ENCODE measurements at places on chromosomes 3 and 15. TPM values are rescaled to one million over a fixed set of nuclear protein-coding genes. Genes with fewer than 3 reads are reported as not detected.
A peak's percentile ranks its signal among the peaks of the same experiment; 100 is the strongest.

RLBP1 gene
- not detected for total RNA-seq

EFHB gene
- total RNA-seq: not detected

PLA2G4D gene
- 0.17 TPM for total RNA-seq

NDUFB4 gene
- total RNA-seq: 239 TPM

RFC4 gene
- 73.0 TPM for total RNA-seq

ALDH1A3 gene
- 5,398 TPM for total RNA-seq

LYZL4 gene
- total RNA-seq: not detected

CPNE9 gene
- total RNA-seq: 0.07 TPM

ACTC1 gene
- not detected for total RNA-seq

ZNF660 gene
- not detected for total RNA-seq

TMCO5A gene
- total RNA-seq: not detected

DNA sequence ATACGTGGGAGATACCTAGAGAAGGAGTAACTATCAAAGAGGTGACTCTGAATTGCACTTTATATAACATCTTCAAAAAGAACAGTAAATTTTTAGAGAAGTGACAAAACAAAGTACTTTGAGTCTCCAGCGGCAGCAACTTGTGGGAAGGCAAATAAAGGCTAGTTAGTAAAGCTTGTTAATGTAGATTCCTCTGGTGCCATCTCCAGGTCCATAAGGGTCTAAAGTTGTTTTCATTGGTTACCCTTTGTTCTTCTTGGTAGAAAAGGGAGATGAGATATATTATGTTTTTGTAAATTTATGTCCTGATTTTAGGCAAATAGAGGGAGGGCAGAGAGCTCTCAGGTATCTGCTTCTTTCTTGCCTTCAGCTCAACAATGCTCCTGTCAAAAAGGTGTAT is 161.6 kb downstream of the MYRIP start:
- no peak overlapping the region for H3K27ac ChIP-seq
- no peaks in the 10 kb centered on the region for H3K4me1 ChIP-seq
- DNase-seq: no peak
- H3K4me3 ChIP-seq: no peak overlapping the region

DNA sequence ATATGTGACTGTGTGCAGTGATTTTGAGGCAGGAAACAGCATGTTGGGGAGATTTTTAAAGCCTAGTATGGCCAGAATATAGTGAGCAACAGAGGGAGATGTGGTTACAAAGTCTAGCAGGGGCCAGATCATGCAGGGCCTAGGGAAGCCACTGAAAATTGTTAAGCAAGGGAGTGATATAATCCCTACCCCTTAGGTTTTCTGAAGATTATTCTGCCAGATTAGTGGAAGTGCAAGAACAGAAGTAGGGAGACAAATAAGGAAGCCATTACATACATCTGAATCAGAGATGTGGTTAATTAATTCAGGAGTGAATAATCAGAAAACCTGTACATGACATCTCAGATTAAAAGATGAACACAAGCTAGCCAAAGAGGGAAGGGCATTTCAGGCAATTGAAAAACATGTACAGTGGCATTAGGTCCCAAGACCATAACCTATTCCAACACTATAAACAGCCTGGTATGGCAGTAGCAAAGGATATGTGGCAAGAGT is 54.8 kb downstream of the MSL2 start:
- no peaks in the 10 kb centered on the region for H3K27me3 ChIP-seq
- no peak overlapping the region for H3K4me3 ChIP-seq
- DNase-seq: no peak
- 0 out of 2 replicates have a peak overlapping the region, but pooled peaks have one; percentile 57 for H3K27ac ChIP-seq
- H3K36me3 ChIP-seq: 0 out of 2 replicates have a peak, but pooled peaks cover 3% of the 10 kb centered on the region

- H3K27me3 ChIP-seq: peaks cover 75% of the 10 kb centered on the region
- no peaks in the 10 kb centered on the region for H3K4me1 ChIP-seq
- no peak overlapping the region for H3K4me3 ChIP-seq
- DNase-seq: no peak
Measured at GRCh38 chr15:60635507-60636352, 156.8 kb upstream of the ICE2 start.

DNA sequence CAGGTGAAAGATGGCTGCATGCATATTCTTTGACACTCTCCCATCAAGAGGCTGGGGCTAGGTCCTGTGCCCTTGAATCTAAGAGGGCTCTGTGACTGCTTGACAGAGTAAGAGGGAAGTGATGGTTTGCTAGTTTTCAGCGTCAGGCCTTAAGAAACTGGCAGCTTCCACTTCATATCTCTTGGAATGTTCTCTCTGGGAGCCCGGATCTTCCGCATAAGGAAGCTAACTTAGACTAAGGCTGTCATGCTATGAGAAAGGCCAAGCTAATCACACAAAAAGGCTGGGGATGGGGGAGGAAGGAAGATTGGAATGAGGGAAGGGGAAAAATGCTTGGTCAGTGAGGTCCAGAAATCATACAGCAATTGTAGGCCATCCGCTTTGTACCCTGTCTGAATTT is 50.0 kb downstream of the MB21D2 start:
- H3K4me3 ChIP-seq: no peak overlapping the region
- no peaks in the 10 kb centered on the region for H3K27me3 ChIP-seq
- no peak overlapping the region for H3K27ac ChIP-seq
- H3K4me1 ChIP-seq: peaks cover 12% of the 10 kb centered on the region

- H3K4me1 ChIP-seq: peaks cover 9% of the 10 kb centered on the region
- peak overlapping the region; percentile 31 for H3K4me3 ChIP-seq
- peak; percentile 62 for DNase-seq
- no peaks in the 10 kb centered on the region for H3K36me3 ChIP-seq
- no peaks in the 10 kb centered on the region for H3K27me3 ChIP-seq
- peak overlapping the region; percentile 49 for H3K27ac ChIP-seq
Measured at GRCh38 chr3:144590854-144591253, 619.2 kb downstream of the DIPK2A start.

GRCh38 chr15:38005953-38006808 is 71.7 kb downstream of the TMCO5A start:
- no peaks in the 10 kb centered on the region for H3K36me3 ChIP-seq
- H3K27me3 ChIP-seq: no peaks in the 10 kb centered on the region
- H3K4me1 ChIP-seq: 0 out of 2 replicates have a peak, but pooled peaks cover 4% of the 10 kb centered on the region
- no peak overlapping the region for H3K4me3 ChIP-seq
- no peak overlapping the region for H3K27ac ChIP-seq

GRCh38 chr3:46713898-46714552 is 3.6 kb downstream of the PRSS50 start:
- H3K27ac ChIP-seq: no peak overlapping the region
- no peak overlapping the region for H3K4me3 ChIP-seq
- no peaks in the 10 kb centered on the region for H3K36me3 ChIP-seq
- no peak for DNase-seq
- no peaks in the 10 kb centered on the region for H3K4me1 ChIP-seq
- H3K27me3 ChIP-seq: no peaks in the 10 kb centered on the region

- H3K36me3 ChIP-seq: no peaks in the 10 kb centered on the region
- no peak for DNase-seq
- H3K4me3 ChIP-seq: no peak overlapping the region
- H3K4me1 ChIP-seq: no peaks in the 10 kb centered on the region
Measured at GRCh38 chr3:72065236-72065635, 280.3 kb upstream of the PROK2 start.

DNA sequence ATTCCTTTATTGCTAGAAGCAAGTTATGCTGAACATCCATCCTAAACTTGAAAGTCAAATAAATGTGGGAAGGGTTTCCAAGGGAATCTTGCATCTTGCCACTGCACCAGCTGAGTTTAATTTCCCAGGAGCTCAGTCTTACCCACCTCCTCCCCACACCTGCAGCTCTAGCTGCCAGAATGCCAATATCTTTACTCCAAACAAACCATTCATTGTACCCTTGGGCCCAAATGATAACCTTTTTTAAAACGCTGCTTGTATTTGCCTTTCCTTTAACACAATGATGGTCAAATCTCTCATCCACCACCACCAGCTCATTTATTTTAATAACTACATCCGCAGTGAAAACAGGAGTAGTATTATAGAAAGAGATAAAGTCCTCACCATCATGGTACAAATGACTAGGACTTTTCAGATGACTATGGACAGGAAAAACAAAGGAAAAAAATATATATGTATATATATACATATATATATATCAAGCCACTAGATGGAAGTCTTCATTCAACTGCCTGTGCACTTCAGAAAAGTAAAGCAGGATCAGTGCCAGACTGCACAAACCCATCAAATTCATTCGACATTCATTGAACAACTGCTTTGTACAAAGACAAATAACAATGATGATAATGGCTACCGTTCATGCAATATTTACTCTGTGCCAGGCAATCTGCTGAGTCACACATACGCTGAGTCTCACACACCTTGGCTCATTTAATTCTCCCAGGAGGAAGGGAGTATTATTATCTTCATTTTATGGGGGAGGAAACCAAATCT is 44.0 kb downstream of the BFSP2 start:
- peaks cover 15% of the 10 kb centered on the region for H3K4me1 ChIP-seq
- H3K4me3 ChIP-seq: no peak overlapping the region
- DNase-seq: peak; percentile 91
- peak overlapping the region; percentile 66 for H3K27ac ChIP-seq
- no peaks in the 10 kb centered on the region for H3K27me3 ChIP-seq
- H3K36me3 ChIP-seq: no peaks in the 10 kb centered on the region

GRCh38 chr3:108301695-108302404 is 5.5 kb downstream of the HHLA2 start:
- peak; percentile 51 for DNase-seq
- H3K4me1 ChIP-seq: peaks cover 32% of the 10 kb centered on the region
- no peaks in the 10 kb centered on the region for H3K27me3 ChIP-seq

- no peaks in the 10 kb centered on the region for H3K4me1 ChIP-seq
- no peaks in the 10 kb centered on the region for H3K36me3 ChIP-seq
- no peak overlapping the region for H3K27ac ChIP-seq
- no peak for DNase-seq
- H3K27me3 ChIP-seq: no peaks in the 10 kb centered on the region
Measured at GRCh38 chr3:52841211-52841980, 6.6 kb upstream of the MUSTN1 start.

DNA sequence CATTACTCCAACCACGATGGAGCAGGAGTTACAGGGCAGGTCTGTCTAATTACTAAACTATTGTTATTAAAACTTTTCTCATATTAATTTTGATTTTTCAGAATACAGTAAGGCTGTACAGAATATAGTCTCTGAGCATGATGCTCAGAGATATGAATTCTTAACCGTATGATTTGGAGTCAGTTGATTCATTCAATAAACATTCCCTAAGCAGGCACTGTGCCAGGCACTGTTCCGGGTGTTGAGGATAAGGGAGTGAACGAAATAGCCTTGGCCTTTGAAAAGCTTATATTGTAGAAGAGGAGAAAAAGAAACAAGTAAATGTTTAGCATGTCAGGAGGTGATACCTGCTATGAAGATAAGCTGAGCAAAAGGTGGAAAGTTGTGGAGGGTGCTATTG is 187.3 kb downstream of the KCNAB1 start:
- H3K36me3 ChIP-seq: no peaks in the 10 kb centered on the region
- no peak overlapping the region for H3K4me3 ChIP-seq
- no peak overlapping the region for H3K27ac ChIP-seq
- DNase-seq: peak; percentile 93
- no peaks in the 10 kb centered on the region for H3K27me3 ChIP-seq
- peaks cover 22% of the 10 kb centered on the region for H3K4me1 ChIP-seq

DNA sequence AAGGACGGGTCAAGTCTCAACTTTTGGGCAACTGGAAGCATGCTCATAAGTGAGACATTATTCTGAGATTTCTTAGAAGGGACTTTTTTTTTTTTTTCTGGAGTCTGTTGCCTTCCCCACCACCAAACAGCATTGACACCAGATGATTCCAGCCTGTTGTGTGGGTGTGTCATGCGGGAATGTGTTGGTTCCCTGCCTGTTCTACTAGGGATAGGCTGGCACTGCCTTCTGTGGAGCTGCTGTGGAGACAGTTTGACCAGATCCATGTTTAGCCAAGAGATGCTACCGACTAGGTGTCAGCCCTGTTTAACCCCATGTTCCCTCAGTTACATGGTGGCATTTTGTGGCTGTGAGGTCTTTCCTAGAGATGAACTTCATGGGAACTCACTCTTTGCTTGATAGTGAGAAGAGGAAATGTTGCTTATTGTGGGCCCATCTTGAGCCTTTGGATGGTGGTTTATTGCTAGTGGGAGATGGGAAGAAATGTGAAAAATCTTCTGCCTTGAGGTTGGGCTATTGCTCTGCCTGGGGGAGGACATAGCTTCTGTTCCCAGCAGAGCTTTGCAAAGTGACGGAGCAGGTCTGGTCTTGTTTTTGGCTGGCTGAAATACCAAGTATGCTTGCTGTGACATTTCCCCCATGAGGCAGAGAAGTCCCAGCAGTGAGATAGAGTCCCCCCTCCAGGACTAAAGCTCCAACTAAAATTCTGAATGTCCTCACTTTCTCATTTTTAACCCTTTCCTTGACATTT is 31.3 kb downstream of the TRAK1 start:
- peaks cover 1% of the 10 kb centered on the region for H3K36me3 ChIP-seq
- H3K4me1 ChIP-seq: peaks cover 31% of the 10 kb centered on the region

GRCh38 chr3:140284372-140284771 is 349.4 kb downstream of the CLSTN2 start:
- H3K36me3 ChIP-seq: no peaks in the 10 kb centered on the region
- H3K27me3 ChIP-seq: no peaks in the 10 kb centered on the region
- DNase-seq: no peak
- no peaks in the 10 kb centered on the region for H3K4me1 ChIP-seq
- H3K4me3 ChIP-seq: no peak overlapping the region

GRCh38 chr3:110307065-110307809 is 764.4 kb upstream of the NECTIN3 start:
- no peaks in the 10 kb centered on the region for H3K4me1 ChIP-seq
- no peak overlapping the region for H3K4me3 ChIP-seq
- no peak overlapping the region for H3K27ac ChIP-seq
- H3K36me3 ChIP-seq: no peaks in the 10 kb centered on the region
- DNase-seq: no peak
- no peaks in the 10 kb centered on the region for H3K27me3 ChIP-seq

- DNase-seq: no peak
- no peaks in the 10 kb centered on the region for H3K4me1 ChIP-seq
Measured at GRCh38 chr15:49556437-49556836, 64.2 kb downstream of the FAM227B start.

DNA sequence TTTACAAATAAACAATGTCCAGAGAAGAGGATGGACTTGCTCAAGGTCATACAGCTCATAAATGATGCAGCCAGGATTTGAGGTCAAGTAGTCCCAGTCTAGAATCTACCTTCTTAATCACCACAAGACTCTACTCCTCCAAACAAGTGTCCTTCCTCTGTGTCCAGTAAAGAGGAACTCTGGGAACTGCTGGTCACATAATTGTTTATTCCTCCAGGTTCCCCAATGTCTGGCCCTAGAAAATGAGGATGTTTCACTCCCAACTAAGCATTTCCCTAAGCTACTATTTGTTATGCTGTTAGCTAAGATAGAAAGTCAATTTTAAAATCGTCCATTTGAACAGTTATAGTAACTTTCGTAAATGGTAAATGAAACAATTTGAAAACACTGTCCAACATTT is 192.4 kb downstream of the FHIT start:
- H3K4me3 ChIP-seq: no peak overlapping the region
- no peaks in the 10 kb centered on the region for H3K36me3 ChIP-seq
- H3K27me3 ChIP-seq: no peaks in the 10 kb centered on the region
- no peak for DNase-seq

- H3K4me1 ChIP-seq: no peaks in the 10 kb centered on the region
- H3K27ac ChIP-seq: no peak overlapping the region
- H3K4me3 ChIP-seq: no peak overlapping the region
- H3K36me3 ChIP-seq: no peaks in the 10 kb centered on the region
Measured at GRCh38 chr15:65822316-65822715, 30.2 kb upstream of the DENND4A start.

GRCh38 chr15:94306700-94307650 is 75.6 kb downstream of the MCTP2 start:
- H3K27ac ChIP-seq: no peak overlapping the region
- DNase-seq: no peak
- H3K36me3 ChIP-seq: no peaks in the 10 kb centered on the region
- H3K4me1 ChIP-seq: no peaks in the 10 kb centered on the region
- no peak overlapping the region for H3K4me3 ChIP-seq

- peak; percentile 21 for DNase-seq
- peak within 1 kb of the TSS; percentile 75 for H3K4me3 ChIP-seq
- no peak within 1 kb of the TSS for H3K27ac ChIP-seq
Measured at GRCh38 chr3:123027292-123028232, at the start of gene SEMA5B. Gene SEMA5B, minus strand, starts transcription at chr3:123027763. Its CDS starts 66,500 bp downstream, at chr3:122961263.

Measured in PC-3 (cell line).